ENCODE measurements at places on chromosomes 16 and 17.
A peak's percentile ranks its signal among the peaks of the same experiment; 100 is the strongest.

- DNase-seq, result no peak
Measured at GRCh38 chr17:36600465-36600864, 918 bp upstream of the MRM1 start.

DNA sequence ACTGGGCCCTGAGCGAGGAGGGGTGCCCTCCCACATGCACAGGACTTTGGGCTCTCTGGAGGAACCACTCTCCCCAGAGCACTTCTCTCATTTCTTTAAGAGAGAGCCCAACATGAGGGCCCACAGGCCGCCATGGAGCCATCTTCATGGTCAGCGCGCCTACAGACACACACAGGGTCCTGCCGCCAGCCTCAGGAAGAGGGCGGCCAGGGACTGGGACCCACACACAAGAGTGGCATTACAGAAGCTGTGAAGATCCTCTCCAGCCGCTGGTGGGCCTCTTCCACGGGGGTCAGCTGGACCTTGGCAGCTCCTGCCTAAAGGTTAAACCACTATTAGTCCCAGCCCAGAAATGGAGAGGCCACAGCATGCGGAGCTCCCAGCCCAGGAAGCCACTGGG is 54.5 kb downstream of the MYO18A start:
- DNase-seq, result no peak

DNA sequence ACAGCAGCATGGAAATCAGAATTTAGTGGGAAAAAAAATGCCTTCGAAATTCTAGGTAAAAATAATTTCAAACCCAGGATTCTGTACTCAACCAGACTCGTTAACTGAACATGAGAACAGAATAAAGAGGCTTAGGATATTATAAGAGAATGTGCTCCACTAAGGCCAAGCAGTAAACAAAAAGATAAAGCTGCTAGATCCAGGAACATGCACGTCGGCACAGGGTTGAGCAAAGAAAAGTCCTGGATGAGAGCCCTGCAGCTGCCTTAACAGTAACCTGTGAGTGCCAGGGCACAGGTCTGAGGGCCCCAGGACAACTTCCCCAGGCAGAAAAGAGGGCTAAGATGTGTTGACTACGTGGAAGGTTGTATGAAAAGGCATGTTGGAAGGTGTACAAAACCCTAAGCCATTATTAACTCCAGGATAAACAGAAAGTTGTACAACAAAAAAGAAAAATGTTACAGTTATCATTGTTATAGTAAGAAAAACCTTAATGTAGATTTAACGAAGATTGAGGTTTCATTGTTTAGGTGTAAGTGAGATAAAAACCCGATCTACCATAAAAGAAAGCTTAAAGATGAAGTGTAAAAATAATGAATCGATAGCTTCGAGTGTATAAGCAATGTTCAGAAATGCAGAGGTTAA is 42.3 kb upstream of the RBFOX3 start:
- no peak for DNase-seq

GRCh38 chr16:28925386-28926228 is 569 bp upstream of the RABEP2 start:
- DNase-seq, result peak; percentile 31

- no peak for DNase-seq
Measured at GRCh38 chr16:80607204-80607603, 66.4 kb downstream of the DYNLRB2 start.

Measured in thoracic aorta (tissue), 2 donors.